GDM1 (cell line): ENCODE measurements at places on chromosomes 12 and 14.

GRCh38 chr12:52860102-52860823 is 11.5 kb upstream of the KRT78 start:
- no peak for DNase-seq

DNA sequence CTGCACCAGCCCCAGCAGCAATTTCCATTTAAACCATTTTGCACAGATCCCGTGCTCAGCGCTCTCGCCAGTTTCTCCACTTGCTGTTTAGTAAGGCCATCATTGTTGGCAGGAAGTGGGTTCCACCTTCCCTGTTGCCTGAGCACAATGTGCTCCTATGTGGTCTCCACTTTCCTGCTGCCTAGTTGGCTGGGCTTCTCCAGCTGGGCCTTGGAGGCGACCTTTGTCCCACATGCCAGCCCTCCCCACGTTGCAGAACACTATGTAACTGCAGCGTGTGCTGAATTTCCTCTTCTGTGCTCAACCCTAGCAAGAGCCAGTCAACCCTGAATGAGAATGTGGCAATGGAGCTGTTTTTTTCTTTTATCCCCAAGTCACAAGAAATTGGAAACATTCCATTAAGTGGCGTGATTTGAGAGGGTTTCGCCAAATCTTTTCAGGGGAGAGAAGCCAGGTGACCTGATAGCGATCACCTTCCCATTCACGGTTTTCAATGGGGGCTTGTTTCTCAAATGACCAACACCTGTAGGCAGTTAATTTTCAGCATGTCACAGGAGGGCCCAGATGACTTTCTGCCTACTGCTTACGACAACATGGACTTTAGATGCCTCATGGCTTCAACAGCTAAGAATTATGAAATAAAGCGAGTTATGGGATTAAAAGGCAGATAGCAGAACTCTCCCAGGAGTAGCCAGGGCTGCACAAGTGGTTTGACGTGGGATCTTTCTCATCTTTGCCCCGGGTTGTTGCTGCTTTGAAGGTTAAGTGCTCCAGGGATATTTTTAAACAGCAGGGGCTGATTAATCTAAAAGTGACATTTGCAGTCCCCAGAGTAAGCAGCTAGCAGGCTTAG is at the start of gene ACACB:
Gene ACACB, plus strand, starts transcription at position 830 of the 853 bp plus-strand sequence. CDS start 22,819 bp downstream, outside the sequence.
- peak; percentile 10 for DNase-seq

DNA sequence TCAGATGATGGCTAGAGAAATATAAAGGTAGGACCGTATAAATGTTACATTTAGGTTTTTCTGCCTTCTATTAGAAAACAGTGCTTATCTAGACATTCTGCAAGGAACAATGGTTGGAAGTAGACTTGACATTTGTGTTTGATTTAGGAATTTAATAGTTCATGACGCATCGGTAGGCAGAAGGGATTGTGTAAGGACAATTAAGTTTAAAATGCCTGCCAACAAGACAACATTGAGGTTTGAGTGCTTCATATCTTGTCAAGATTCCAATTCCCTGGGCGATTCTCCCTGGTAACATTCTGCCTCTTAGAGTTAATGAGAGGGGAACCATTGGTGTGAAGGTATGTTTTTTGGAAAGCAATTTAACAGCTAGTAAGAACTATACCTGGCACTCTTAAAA is 186.8 kb upstream of the RBM19 start:
- DNase-seq = no peak

- DNase-seq = no peak
These were observed 102.3 kb downstream of the DAD1 start for GRCh38 chr14:22486675-22487074.

GRCh38 chr12:11875414-11875935 is 195.3 kb upstream of the BCL2L14 start:
- no peak for DNase-seq

DNA sequence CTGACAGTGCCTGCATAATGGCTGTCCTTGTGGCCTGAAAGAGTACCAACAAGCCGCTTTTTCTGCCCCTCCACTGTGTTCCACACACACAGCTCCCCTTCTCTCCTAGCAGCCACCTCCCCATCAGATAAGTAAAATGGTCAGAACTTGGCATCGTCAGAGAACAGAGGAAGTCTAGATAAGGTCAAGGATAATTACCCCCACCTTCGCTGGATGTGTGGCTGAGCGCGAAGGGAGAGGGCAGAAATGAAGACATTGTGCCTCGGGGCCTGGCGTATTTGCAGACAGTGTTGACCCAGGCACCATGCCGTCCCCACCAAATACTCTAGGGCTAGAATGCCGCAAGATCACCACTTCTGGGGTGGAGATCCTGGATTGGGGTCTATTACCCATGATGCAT is 30.6 kb downstream of the FBXO21 start:
- no peak for DNase-seq

GRCh38 chr14:57493467-57494181 is at the start of gene CCDC198:
CCDC198 (minus strand) TSS chr14:57493857; CDS start chr14:57493715, 142 bp downstream.
- no peak for DNase-seq
